ENCODE measurements at places on chromosomes 11 and 22.

GRCh38 chr22:40076702-40077645 lies 82.2 kb downstream of the FAM83F start:
- no peak for DNase-seq

DNA sequence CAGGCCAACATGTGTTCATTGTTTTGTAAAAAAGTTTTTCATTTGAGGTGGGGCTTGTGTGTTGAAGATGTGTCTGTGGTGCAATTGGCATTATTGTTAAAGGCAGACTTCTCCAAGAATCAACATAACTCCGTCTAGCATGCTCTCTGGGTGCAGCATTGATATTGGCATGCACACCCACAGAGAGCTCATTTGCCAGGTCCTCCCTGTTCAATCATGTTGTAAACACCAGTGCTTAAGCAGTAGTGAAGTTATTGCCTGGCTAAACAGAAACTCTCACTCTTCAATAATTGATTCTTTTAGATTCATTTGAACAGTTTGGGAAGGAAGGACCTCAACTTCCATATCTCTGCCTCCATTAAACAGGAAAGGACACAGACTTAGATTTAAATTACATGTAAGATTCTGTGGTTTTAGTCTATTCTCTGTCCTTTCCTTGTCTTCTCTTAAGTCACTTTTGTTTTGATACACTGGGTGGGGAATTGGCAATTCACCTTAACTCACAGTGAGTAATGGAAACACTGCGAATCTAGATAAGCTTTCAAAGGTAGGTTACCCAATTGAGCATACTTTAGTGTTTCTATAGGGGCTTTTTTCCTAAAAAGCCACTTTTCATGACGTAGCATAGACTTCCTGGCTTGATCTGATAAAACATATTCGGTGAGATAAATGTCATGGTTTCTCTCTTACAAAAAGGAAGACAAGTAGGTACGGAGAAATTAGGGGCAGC lies 30.8 kb upstream of the EXPH5 start:
- no peak for DNase-seq

- DNase-seq: peak; percentile 77
Measured at GRCh38 chr11:19345519-19345847, 104.7 kb upstream of the E2F8 start.

DNA sequence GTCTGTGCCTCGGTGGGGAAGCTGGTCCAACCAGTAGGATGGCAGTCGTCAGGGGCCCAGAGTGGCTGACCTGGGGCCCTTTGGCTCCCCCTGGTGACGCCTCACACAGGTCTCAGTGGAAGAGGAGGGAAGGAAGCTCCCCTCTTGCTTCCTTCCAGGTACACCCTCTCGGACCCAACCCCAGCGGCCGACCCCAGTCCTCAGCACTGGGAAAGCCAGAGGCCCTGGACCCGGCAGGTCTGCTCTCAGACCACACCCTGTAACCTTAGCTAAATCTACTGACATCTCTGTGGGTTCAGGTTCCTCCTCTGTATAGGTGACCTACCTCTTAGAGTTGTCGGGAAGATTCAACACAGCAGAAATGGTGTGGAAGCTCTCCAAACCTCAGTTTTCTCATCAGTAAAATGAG lies 3.4 kb upstream of the SCUBE1 start:
- peak; percentile 58 for DNase-seq

GRCh38 chr11:122673701-122674100 lies 18.2 kb downstream of the UBASH3B start:
- DNase-seq: no peak

Measured in MM.1S (cell line).